GM12892 (cell line): ENCODE measurements at places on chromosomes 12 and 14.
A peak's percentile ranks its signal among the peaks of the same experiment; 100 is the strongest.

DNA sequence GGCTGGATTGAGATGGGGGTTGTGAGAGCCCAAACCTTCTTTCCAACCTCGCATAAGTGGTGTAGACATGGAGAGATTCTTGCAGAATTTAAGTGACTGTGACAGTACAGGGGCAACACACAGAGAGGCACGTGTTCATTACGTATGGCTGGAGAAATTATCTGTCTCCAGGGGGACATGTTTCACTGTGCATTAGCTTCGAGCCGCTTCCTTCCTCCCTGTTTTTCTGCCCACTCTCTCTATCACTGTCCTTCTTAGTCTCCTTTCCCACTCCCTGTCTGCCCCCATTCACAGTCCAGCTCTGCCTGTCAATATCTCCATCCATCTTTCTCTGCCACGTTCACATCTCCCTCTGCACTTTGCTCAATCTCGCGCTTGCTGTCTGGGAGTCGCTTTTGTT is 11.5 kb upstream of the C14orf93 start:
- DNase-seq: no peak

- peak; percentile 73 for DNase-seq
Measured at GRCh38 chr12:131104463-131105350, 151.0 kb downstream of the ADGRD1 start.

- DNase-seq: no peak
Measured at GRCh38 chr12:34207858-34208257, 185.6 kb downstream of the ALG10 start.

GRCh38 chr12:120287491-120287890 is 4.2 kb downstream of the RNU4-2 start:
- DNase-seq: no peak

- no peak for DNase-seq
Measured at GRCh38 chr14:64850369-64851137, 29.2 kb downstream of the SPTB start.
